Cerebellar nuclear complex (tissue), 1 donor: ENCODE measurements at places on chromosomes 11 and 22.

- DNase-seq, result no peak
Measured at GRCh38 chr11:117909611-117910382, 19.4 kb downstream of the TMPRSS13 start.

- DNase-seq, result no peak
Measured at GRCh38 chr11:86698639-86699038, 26.2 kb upstream of the ME3 start.

DNA sequence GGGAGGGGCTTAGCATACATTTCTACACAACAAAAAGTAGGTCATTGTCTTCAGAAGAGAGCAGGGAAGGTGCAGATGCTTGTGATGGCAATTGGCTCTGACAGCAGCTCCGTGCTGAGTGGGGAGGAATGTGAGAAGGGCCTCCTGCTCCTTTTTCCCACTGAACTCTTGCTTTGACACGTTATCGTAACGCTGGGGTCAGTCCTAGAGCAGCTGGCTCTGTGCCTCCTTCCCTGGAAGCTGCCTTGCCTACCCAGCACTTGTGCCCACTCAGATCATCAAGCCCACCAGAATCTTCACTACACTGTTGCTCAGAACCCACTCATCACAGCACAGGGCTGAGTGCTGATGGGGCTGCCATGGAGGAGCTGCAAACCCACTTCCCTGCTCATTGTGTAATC, 14.9 kb upstream of the NAV2 start:
- DNase-seq, result no peak

GRCh38 chr11:2096011-2096918, 42.9 kb downstream of the IGF2 start:
- no peak for DNase-seq

GRCh38 chr11:23751280-23751679, 745.6 kb upstream of the LUZP2 start:
- DNase-seq, result no peak

- DNase-seq, result no peak
Measured at GRCh38 chr11:116037861-116038260, 533.6 kb upstream of the CADM1 start.

GRCh38 chr11:123483058-123483457, 53.0 kb downstream of the GRAMD1B start:
- no peak for DNase-seq

DNA sequence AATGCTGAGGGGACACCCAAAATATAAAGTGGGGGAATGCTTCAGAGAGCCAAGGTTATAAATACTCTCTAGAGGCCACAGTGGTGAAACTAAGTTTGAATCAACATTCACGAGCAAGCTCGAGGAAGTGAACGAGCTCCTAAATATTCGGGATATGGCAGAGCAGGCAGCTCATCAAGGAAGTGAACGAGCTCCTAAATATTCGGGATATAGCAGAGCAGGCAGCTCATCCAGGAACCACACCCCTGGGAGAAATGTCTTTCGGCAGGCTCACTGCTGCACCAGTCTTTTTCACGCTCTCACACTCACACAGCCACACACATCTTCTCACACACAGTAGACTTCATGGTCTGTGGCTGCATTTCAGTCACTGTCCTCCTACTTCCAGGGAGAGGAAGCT, 787.5 kb downstream of the OPCML start:
- no peak for DNase-seq

DNA sequence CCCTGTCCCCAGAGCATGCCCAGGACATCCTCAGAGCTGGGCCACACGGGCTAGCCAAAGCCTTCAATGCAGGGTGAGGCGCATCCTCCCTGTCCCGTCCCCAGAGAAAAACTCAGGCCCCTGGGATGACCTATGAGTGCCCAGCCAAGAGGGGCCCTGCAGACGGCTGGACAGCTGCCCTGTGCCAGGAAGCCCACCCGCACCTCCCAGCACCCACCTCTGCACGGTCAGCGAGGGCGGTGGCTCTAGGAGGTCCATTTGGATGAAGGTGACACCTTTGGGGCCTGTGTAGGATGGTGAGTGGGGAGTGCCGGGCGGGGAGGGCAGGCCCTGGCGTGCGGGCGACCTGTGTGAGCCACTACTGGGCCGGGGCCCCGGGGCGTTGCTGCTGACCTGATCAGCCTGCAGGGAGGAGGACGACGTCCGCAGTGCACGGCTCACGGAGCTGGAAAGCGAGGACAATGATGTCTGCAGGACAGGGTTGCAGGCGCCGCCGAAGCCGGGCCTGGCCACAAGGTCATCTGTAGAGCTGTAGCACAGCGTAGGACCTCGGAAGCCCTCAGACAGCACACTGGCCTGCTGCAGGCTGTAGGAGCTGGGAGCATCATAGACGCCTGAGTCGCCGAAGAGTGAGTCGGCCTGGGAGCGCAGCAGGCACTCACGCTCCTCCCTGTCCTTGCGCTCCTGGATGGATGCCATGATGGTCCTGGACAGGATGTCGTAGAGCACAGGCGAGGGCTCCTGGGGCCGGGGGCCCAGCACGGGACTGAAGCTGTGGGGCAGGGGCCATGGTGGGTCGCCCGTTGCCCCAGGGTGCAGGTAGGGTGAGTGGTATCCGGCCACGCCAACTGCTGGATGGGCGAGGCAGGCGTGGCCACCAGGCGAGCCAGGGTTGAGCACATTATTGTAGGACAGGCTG, 180.5 kb downstream of the IGLL1 start:
- no peak for DNase-seq

GRCh38 chr11:120135838-120136237, 2.1 kb downstream of the TRIM29 start:
- no peak for DNase-seq

DNA sequence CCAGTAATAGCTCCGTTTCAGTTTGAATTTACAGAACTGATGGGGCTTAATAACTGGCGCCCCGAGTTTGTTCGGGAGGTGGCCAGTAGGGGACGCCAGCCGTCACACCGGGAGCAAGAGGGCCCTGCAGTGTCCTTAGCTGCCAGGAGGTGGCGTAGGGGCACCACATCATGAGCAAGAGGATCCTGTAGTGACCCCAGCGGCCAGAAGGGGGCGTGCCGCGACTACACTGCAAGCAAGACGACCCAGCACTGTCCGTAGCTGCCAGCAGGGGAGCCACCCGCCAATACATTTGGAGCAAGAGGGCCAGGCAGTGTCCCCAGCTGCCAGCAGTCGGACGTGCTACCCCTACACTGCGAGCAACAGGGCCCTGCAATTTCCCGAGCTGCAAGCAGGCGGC, 663.7 kb upstream of the B3GAT1 start:
- DNase-seq, result no peak

GRCh38 chr11:128767591-128768001, 73.7 kb downstream of the FLI1 start:
- DNase-seq, result no peak

GRCh38 chr22:36244522-36245391, 5.4 kb upstream of the APOL2 start:
- no peak for DNase-seq

DNA sequence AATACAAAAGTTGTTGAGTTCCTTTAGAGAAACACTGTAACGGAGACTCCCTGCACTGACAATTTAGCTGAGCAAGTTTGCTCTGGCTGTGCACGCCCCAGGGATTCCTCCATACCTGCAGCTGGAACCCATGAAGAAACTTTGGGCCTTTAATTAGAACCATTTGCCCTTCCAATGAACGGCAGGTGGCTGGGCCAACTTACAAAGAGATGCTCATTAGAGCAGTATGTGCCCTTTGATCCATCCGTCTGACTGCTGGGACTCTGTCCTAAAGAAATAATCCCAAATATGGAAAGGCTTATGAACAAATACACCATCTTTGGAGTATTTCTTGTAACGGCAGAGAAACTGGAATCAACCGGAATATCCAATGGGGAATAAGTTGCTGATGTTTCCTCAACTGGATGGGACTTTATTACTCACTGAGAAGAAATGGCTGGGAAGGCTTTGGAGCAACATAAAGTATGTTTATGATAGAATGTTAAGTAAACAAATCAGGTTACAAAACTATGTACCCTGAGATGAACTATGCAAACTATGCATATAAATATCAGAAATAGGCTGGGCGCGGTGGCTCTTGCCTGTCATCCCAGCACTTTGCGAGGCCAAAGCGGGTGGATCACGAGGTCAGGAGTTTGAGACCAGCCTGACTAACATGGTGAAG, 24.4 kb upstream of the FBLN1 start:
- no peak for DNase-seq

DNA sequence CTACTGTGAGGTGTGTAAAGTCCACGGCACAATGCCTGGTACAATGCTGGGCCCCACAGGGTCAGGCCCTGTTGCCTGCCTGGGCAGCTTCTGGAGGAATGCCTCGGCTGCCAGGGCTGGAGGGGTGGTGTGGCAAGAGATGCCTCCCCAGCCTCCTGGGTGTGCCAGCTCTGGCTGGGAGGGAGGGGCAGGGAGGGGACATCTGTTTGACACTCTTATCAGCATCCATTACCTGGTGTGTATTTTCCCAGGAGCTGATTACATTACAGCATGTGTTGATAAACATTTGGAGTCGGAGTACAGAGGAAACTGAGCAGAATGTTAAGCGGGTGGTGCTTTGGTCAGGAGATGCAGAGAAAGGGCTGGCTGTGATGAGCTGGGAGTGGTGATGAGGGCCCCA, 11.0 kb upstream of the NECTIN1 start:
- DNase-seq, result no peak

DNA sequence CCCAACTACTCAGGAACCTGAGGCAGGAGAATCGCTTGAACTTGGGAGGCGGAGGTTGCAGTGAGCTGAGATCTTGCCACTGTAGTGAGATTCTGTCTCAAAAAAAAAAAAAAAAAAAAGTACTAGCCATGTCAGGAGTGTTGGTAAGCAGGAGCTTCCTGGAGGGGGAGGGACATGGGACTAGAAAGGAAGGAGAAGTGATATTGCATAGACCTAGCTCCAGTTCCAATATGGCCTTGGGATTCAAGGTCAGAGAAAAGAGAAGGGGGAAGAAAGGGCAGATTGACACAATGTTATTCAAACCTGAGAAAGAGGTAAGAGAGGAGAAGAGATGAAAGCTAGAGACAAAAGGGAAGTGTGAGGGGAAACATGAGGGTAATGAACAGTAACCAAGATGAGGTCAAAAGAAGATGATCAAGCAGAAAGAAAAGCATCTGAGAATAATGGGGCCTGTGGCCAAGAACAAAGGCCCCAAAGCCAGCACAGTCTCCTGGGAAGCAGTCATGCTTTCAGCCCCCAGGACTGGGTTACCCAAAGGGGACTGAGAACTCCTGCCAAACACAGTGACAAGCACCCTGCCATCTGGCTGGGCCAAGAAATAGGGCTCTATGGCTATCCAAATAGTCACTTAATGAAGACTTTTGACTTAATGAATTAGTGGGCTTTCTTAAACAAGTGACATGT, 51.7 kb upstream of the FTH1 start:
- DNase-seq, result no peak

DNA sequence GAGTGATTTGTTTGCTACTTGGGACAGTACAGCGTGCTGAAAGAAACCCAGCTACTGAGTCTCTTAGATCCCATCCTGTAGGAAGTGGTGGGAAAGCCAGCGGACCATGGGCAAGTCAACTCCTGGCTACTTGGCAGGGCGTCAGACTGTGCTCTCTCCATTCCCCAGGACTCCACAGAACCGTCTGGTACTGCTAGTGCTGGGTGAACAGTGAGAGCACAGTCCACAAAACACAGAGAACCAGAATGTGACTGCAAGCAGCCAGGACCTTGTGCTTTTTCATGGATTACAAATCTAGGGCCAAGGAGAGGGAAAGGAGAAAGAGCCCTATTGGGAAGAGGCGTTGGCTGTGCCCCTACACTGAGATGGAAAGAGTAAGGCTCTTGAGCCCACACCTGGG, 10.2 kb downstream of the BID start:
- DNase-seq, result no peak

GRCh38 chr11:101436511-101437142, 147.2 kb downstream of the TRPC6 start:
- no peak for DNase-seq

- DNase-seq, result no peak
Measured at GRCh38 chr11:65078151-65078550, 5.7 kb downstream of the CDCA5 start.

GRCh38 chr11:33001751-33002542, 13.7 kb upstream of the DEPDC7 start:
- no peak for DNase-seq

DNA sequence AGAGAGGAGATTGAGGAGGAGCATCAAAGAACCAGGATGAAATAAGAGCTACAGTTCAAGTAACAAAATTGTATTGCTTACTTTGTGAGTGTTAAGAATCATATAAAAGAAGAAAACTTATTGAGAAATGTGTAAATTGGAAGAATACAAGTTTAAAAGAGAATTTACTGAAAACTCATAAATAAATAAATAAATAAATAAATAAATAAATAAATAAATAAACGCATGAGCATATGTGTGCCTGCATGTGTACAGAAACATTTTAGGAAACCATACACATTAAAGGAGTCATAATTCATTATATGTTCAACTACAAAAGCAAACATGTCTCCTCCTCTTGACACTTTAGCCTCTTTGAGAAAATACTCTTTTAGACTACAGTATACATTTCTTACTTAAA, 42.6 kb downstream of the CNTN5 start:
- DNase-seq, result no peak

DNA sequence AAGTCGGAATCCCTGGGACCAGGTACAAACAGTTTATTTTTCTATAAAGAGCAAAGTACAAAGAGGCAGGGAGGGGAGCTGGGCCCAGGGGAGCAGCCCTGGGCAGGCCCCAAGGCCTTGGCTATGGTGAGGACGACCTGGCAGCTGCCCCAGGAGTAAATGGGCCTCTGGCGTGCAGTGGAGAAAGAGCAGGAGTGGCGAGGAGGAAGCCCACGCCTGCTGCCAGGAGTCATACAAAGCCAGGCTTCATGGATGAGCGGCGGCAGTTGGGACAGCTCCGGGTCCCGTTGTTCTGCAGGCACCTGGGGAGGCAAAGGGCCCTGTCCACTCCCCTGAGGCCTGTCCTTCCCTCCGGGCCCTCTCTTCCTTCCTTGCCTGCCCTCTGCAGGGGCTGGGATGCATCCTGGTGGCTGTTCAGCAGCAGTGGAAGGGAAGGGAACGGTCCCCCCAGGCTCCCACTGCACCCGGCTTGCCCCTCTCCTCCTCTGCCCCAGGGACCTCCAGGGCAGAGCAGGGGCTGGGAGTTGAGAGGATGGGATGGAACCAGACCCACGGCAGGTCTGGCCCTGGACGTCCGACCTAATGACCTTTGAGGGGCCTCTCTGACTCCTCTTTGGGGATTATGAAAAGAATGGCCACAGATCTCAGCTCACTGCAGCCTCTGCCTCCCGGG, 11.1 kb downstream of the RAPSN start:
- DNase-seq, result no peak

- no peak for DNase-seq
Measured at GRCh38 chr22:30945653-30946052, 22.9 kb downstream of the MORC2 start.

DNA sequence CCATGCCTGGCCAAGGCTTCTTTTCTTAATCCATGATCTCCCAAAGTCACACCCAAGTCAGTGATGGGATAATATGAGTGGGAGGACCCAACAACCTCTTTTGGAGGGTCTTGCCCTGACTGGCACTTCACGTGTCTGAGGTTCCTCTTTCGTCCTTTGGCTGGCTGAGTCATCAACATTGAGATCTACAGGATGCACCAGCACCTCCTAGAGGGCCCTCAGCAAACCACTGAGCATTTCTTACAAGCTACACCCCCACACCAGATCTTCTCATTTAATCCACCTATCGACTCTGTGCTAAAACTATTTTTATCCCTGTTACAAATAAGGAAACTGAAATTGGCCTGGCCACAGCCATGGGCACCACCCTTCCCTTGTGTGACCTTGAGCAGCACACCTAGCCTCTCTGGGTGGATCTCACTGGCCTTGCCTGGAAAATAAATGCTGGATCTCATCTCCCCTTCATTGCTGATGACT, 63.4 kb downstream of the FLI1 start:
- DNase-seq, result no peak
